ENCODE measurements at places on chromosomes 12 and 14.

DNA sequence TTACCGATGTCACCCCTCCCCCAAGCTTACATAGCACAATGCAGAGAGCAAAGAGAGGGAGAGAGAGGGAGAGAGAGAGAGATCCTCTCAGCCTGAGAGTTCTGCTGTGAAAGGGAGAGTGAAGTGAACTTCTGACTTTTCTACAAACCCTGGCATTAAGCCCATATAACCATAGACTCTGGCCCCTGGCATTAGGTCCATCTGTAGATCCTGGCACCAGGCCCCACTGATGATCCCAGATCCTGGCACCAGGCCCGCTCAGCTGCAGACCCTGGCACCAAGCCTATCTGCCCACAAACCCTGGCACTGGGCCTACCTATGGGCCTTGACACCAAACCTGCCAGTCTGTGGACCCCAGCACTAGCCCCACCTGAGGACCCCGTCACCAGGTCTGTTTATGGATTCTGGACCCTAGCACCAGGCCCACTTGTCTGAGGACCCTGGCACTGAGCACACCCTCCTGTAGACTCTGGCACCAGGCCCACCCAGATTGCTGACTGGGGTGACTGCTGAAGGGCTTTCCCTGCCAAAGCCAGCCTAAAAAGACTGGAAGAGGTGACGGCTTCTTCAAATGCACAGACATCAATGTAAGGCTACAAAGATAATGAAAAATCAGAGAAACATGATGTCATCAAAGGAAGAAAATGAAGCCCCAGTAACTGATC, 14.5 kb upstream of the KRT83 start:
- no peak for DNase-seq

DNA sequence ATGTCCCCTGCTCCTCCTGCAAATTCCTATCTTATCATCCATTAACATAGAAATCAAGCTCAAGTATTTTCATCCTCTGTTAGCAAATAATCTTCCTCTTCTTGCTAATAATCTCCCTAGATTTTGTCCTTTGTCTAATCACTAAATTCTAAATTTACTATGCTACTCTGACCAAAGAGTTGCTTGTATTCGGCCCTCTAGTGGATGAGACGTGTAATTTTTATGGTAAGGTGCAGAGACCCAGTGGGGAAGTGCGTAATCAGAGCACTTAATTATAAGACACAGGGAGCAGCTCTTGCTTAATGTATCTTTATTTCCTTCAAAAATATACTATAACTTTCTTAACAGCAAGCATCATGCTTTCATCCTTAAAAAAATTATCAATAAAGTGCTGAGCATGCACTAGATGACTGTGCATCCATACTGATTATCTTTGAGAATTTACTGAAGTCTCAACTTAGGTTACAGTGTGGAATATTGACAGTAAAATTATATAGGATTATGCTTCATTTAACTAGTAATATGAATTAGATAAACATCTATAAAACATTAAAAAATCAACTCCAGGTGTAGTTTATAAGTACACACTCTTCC, 212.6 kb downstream of the SLC16A7 start:
- DNase-seq: no peak

- no peak for DNase-seq
These were observed 22.2 kb upstream of the PPP1R13B start for GRCh38 chr14:103869406-103870143.

DNA sequence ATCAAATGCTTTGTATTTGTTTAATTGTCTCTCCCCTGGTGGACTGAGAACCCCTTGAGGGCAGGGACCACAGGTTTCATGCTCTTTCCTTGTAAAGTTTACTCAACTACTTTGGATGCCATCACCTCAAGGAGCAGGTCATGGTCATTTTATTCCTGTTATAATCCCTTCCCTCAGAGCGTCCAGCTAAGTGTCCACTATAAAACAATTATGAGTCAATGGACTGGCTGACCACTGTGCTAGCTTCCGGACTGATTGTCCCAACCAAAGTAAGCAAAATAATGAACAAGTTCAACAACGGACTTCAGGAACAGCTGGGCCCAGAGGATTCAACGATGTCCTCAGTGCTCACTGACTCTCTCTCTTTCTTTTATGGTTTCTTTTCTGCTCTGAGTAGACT, 18.2 kb downstream of the AK7 start:
- DNase-seq: no peak

DNA sequence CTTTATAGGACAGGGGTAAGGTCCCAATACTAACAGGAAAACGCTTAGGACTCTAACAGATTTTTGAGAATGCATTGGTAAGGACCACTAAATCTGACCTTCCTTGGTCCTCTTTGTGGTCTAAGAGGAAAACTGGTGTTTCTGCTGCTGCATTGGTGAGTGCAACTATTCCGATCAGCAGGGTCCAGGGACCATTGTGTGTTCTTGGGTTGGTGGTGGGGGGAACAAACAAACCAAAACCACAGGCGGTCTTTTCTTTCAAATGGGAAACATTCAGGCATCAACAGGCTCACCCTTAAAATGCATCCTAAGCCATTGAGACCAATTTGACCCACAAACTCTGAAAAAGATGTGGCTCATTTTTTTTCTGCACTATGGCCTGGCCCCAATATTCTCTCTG, 20.7 kb downstream of the EPYC start:
- no peak for DNase-seq

DNA sequence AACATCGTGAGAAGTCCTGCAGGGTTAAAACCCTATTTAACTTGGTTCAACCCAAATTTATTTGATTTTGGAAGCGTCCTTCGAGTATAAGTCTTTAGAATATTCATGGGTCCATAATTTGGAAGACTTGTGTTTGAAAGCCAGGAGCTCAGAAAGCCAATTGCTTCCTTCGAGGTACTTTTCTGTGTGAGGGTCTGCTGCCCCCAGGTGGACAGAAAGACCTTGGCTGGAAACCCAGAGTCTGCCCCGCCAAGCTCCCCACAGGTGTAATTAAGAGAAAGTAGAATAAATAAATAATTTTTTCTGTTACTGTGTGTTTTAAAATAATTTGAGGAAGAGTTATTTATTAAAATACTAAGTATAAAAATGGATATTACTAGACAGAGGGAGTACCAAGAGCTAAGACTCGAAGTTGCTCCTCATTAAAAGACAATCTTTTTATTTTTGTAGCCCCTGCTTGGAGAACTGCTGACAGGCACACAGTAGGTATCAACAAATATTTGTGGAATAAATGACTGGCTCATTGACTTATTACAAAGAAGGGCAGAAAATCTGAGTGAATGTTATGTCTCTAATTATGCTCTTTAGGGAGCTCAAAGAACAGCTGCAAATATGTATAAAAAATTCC, 105.8 kb downstream of the PAH start:
- no peak for DNase-seq

- DNase-seq: no peak
These were observed 89.9 kb downstream of the NKX2-1 start for GRCh38 chr14:36430169-36430568.

DNA sequence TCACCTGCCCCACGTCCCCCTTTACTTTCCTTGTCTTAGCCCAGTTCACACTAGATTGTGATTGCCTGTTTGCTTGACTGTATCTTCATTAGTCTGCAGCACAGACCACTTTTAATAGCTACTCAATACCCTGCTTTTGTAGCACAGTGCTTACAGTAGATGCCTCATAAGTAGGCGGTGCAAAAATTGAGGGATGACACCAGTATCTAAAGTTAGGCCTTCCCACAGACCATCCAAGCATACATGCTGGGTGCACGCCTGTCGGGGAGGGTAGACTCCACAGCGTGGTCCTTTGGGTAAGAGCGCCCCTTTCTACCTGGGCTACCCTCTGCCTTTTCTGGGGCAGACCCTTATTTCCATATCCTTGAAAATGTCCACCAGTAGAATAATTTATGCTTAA, 140.8 kb downstream of the GCH1 start:
- no peak for DNase-seq

Measured in stimulated activated CD4-positive, alpha-beta T cell treated with anti-CD3 and anti-CD28 coated beads, Interleukin-15, amount 100 ng/mL, for 1 hour (primary cell).